ENCODE measurements at places on chromosomes 7 and 10. TPM values are rescaled to one million over a fixed set of nuclear protein-coding genes. Genes with fewer than 3 reads are reported as not detected.

DNA sequence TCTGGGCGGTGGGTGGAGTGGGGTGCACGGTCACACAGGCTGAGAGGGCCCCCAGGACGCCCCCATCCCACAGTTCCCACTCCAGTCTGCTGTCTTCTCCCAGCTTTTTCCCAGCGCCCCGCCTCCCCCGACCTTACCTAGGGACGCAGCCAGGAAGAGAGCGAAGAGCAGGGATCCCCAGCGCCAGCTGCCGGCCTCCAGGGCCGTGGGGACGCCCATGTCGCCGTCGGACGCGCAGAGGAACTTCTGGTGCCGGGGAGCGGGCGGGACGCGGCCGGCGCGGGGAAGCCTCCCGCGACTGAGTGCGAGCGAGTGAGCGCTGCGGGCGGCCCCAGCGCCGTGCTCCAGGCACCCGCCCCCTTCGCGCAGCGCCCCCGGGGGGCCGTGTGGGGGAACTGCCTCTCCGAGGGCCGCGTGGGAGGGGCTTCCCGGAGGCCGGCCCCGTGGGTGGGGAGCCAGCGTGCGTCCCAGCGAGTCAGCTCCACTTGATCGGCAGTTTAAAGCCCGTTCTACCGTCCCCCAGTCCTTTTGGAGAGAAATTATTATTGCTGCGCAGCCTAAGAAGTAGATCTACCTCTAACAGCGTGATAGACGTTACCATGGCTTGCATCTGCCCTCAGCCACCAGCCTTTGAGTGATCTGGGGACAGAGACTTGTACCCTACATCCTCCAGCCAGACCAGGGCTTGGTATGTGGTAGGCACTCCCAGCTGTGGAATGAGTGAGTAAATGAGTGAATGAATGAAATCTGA lies at the start of gene VSIR:
TSS of gene VSIR (minus strand) at position 300 of the 751 bp plus-strand sequence. CDS start at position 219, 81 bp downstream.
- peak; percentile 90 for DNase-seq

DNA sequence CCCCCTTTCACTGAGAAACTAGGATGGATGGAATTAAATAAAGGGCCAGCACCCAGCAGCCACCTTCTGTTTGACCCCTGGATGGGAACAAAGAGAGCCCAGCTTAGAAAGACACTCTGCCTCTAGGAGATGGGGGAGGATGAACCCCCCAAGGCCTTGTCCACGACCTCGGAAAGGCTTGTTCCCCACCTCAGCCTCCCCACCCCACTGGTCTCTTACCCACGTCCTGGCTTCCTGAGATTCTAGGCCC lies 9.7 kb downstream of the ITPRIP start:
- DNase-seq, result no peak

GRCh38 chr10:106573106-106573505 lies 591.4 kb downstream of the SORCS1 start:
- DNase-seq, result peak; percentile 31

- DNase-seq, result no peak
Observed at GRCh38 chr10:79131836-79132631, 63.3 kb downstream of the ZMIZ1 start.

DNA sequence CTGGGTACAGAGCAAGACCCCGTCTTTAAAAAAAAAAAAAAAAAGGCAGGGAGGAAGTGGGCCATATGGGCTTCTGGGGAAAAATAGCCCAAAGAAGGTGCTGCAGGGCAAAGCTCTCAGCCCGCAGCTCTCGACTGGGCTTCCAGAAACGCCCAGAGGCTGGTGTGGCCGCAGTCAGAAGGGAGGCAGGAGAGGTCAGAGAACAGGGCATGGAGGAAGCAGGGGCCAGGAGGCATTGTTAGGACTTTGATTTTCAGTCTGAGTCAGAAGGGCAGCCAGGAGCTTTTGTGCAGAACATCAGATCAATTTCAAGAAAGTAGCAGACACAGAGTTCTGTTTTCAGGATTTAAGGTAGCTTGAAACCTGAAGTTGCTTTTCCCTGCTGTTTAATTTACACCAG lies 35.3 kb upstream of the CYTH3 start:
- DNase-seq, result no peak

DNA sequence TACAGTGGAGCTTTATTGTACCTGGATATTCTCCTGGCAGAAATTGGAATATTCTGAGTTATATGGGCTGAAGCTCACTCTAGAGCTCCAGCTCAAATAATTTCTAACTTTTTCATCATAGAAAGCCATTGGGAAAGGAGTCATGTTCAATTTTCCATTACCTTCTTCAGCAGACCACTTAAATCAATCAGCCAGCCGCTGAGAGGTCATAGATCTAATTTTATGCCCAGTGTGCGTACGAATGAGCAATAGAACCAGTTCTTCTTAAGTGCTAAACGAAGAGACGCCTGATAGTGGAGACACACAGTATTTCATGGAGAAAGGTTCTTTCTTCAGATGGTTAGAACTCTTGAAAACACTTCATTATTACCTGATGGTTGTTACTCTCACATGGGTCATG lies 35.0 kb upstream of the DNAJB12 start:
- DNase-seq, result no peak

DNA sequence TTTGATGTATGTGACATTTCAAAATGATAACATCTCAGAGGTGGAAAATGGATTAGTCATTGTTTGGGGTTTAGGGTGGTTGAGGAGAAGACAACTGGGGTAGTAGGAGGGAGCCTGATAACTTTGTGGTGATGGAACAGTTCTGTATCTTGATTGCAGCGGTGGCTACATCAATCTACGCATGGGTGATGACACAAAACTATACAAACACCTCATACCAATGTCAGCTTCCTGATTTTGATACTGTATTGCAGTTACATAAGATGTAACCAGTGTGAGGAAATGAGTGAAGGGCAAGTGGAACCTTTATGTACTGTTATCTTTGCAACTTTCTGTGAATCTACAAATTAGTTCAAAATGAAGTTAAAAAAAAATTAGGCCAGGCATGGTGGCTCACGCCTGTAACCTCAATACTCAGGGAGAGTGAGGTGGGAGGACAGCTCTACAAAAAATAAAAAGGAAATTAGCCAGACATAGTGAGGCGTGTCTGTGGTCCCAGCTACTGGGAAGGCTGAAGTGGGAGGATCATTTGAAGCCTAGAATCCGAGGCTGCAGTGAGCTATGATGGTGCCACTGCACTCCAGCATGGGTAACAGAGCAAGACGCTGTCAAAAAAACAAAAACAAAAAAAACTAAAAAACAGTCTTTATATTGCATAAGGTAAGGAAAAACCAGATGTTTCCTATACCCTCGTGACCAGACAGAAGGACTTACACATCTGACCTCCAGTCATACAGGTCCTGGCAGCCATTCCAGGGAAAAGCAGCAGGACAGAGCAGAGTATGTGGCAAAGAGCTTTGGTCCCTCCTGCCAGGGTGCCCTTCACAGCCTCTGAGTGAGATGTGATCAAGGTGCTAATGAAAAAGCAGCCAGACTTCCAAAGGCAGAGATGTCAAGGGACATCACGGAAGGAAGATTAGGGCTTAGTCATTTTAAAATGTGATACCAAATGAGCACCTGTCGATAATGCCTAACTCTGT lies 50.8 kb downstream of the CYTH3 start:
- DNase-seq, result no peak

- DNase-seq, result no peak
Observed at GRCh38 chr10:112221545-112221944, 38.0 kb upstream of the GPAM start.

- peak; percentile 4 for DNase-seq
Observed at GRCh38 chr10:49183596-49184542, 4.3 kb downstream of the TMEM273 start.

GRCh38 chr7:6384327-6384726 lies 63.4 kb downstream of the DAGLB start:
- no peak for DNase-seq

DNA sequence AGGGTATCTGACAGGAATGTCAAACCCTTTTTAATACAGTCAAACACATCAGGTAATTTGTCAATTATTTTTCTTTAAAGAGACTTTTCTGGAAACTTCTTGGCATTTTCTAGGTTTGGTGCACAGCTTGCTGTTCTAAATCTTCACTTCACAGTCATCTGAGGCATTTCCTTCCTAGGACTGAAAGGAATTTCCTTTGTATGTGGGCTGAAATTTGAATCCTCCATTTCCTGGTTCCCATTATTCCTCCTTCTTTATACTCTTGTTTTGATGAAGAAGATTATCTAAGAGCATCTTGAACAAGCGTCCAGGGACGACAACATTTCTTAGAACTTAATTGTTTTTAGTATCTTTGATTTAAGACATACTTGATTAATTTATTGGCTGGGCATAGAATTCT lies 24.9 kb downstream of the CALD1 start:
- no peak for DNase-seq

DNA sequence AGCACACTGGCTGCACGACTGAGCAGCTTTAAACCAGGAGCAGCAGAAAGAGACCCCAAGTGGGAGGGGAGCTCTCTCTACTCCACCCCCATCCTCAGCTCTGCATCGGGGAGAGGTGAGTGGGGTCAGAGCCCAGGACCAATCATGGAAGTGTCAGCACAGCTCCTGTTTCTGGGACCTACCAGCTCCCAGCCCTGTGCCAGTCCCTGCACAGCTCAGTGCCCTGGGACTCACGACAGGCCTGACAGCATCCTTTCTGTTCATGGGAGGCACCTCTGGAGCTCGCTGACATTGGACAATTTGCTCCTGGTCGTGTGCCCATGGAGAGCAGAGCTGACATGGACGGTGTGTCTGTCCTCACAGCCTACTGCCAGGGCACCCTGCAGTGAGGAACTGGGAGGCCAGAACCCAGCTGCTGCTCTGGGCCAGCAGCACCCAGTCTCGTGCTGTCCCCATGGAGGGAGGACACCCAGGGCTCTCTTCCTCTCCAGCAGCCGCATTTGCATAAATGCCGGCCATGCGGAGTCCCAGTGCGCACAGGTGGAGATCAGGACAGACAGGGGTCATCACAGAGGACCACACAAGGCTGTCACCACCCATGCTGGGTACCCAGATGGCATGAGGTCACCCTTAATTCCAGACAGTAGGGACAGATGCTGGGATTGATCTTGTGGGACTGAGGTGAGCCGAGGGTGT lies 45.9 kb upstream of the MSMB start:
- DNase-seq, result no peak

DNA sequence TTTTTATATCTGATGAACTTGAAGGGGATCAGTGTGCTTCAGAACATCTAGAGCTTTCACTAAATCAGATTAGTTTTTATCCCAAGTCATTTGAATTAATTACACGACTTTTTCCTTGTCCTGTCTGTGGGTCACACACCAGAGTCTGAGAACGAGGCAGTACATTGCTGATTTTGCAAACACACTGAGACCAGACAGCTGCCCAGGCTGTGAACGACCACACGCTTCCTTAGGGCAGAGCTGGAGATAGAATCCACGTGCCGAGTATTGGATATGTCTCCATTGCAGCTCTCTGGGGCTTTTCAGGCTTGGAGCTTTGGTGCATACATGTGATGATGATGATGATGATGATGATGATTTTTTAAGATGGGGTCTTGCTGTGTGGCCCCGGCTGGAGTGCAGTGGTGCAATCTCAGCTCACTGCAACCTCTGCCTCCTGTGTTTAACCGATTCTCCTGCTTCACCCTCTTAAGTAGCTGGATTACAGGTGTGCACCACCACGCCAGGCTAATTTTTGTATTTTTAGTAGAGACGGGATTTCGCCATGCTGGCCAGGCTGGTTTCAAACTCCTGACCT lies 81.1 kb downstream of the CAMK1D start:
- DNase-seq, result peak; percentile 21

- DNase-seq, result peak; percentile 97
Observed at GRCh38 chr10:79067241-79068202, 1.2 kb upstream of the ZMIZ1 start.

DNA sequence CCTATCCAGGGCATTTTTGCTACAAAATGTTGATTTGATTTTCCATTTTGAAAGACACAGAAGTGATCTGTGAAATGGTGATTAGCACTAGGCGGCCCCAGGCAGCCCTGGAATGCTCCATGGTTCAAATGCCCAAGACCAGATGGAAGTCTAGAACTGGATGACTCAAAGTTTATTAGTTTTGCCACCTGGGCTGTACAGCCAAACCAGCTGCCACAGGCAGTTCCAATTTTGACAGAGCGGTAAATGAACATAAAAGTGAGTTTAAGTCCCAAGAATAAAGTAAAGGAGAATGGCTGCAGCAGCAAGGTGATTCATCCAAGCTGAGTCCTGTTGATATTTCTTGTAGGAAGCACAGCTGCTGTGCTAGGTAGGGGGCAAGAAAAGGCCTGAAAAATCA lies 180.5 kb downstream of the SUGCT start:
- DNase-seq, result no peak

DNA sequence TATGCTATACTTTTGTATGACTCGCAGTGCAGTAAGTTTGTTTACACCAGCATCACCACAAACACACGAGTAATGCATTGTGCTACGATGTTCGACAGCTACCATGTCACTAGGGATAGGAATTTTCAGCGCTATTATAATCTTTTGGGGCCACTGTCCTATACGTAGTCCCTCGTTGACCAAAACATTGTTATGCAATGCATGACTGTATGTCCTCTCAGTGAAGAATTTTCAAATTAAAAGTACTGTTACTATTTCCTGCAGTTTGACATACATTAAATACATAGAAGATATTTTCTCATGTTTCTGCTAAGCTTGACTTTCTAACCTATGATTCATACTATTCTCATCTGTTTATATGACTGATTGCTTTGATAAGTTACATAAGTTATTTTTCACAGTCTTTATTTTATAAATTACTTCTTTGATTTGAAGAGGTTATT lies 203.6 kb downstream of the VTI1A start:
- no peak for DNase-seq

- peak; percentile 50 for DNase-seq
Observed at GRCh38 chr7:135645296-135645904, 16.9 kb upstream of the STMP1 start.

- DNase-seq, result no peak
Observed at GRCh38 chr10:111873621-111874135, 309.9 kb downstream of the GPAM start.

Gene TRPV5
- 2.9 TPM for total RNA-seq

Gene FOXI2
- total RNA-seq, result not detected

Gene KCNH2
- total RNA-seq, result 25.3 TPM

Gene ALOX5
- 19.3 TPM for total RNA-seq

Gene CEP41
- total RNA-seq, result 6.7 TPM

Gene PNLIPRP1
- total RNA-seq, result 2.9 TPM

Gene CALCR
- total RNA-seq, result 0.48 TPM
